Caco-2 (cell line): ENCODE measurements at places on chromosomes 7 and 10.

DNA sequence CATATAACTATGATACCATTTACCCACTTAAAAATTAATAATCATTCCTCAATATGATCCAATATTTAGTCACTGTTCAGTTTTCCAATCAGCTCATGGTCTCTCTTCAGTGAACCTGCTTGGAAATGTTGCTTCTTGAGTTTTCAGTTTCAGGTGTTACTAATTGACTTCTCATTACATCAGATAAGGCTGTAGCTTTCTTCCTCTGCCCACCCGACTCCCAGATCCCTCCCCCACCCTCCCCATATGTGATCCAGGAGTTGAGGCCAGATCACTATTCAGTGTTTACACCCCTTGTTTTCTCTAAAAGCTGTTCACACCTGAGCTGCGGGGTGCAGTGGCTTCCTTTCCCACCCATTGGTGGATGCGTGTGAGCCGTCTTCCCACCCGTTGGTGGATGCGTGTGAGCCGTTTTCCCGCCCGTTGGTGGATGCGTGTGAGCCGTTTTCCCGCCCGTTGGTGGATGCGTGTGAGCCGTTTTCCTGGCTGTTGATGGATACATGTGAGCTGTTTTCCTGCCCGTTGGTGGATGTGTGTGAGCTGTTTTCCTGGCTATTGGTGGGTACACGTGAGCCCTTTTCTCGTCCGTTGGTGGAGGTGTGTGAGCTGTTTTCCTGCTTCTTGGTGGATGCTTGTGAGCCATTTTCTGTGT lies 3.2 kb upstream of the MTG1 start:
- DNase-seq = peak; percentile 20

- no peak for DNase-seq
Observed at GRCh38 chr10:36647540-36647939, 477.9 kb upstream of the ANKRD30A start.

- DNase-seq = no peak
Observed at GRCh38 chr7:34138483-34138882, 233.1 kb downstream of the BMPER start.

GRCh38 chr10:4181621-4182049 lies 396.6 kb upstream of the KLF6 start:
- DNase-seq = no peak

DNA sequence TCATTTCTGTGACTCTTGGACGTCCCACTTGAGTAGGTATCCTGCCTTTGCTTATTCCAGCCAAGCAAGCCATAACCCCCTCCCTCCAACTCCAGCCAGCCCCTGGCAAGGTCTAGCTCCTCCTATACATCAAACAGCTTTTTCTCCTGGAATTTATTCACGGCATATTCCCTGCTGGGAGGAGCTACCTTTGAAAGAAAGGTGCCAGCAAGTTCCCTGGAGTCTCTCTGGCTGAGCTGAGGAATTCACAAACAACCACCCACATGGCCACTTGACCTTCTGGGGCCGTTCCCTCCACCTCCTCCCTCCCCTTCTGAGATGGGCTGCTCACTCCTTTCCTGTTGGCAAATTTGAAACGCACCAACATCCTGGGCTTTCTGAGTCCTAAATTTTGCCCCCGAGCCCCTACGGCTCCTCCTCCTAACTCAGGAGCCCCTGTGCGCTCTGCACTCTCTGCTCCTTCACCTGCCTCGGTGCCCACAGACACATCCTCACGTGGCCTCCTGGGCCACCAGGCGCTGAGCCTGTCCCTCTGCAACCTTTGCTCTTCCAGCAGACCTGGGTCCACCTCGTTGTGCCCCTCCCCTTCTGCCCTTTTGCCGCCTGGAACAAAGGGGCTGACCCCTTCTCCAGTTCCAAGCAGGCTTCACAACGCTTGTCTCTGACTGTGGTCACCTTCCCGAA lies 48.0 kb downstream of the HSPA12A start:
- DNase-seq = peak; percentile 55

DNA sequence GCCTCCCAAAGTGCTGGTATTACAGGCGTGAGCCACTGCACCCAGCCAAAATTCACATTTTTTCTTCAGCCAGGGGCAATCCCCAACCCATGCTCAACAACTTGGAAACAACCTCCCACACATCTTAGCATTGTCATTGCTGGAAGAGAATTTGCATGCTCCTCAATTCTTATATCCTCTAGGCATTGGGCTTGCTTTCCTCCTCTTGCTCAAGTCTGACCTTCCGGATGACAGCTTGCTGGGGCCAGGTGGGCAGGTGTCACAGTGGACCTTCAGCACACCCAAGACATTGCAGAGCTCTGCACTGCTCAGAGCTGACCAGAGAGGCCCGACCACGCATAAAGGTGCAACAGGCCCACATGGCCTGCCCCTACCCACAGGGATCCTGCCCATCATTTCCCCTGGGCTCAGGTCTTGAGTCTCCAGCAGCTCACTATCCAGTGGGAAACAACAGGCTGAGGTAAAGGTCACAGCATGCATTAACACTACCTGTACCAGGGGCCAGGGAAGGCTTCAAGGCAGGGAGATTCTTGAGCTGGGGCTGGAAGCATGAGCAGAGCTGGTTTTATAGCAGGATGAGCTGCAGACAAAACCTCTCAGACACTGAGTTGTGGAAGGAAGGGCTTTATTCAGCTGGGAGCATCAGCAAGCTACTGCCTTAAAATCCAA lies 6.8 kb upstream of the GPR15LG start:
- DNase-seq = no peak
